ENCODE measurements at places on chromosomes 1 and 21.

DNA sequence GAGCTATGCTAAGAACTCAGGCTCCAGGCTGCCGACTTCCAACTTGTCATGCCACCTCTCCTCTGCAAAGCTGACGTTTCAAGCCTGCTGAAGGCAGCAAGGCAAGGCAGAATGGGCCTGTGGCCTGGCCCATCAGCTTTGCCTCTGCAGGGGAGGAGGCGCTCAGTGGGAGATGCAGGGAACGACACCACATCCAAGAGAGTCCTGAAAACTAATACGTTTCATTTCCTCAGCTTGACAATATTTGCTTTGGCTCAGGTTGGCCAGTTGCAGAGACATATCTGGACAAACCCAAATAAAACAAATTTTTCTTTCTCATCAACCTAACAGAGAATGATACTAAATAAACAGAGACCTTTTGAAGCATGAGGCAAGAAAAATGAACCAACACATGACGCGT is 35.3 kb downstream of the BEND5 start:
- DNase-seq, result no peak

- no peak for DNase-seq
Observed at GRCh38 chr1:243473227-243474135, 217.6 kb downstream of the SDCCAG8 start.

DNA sequence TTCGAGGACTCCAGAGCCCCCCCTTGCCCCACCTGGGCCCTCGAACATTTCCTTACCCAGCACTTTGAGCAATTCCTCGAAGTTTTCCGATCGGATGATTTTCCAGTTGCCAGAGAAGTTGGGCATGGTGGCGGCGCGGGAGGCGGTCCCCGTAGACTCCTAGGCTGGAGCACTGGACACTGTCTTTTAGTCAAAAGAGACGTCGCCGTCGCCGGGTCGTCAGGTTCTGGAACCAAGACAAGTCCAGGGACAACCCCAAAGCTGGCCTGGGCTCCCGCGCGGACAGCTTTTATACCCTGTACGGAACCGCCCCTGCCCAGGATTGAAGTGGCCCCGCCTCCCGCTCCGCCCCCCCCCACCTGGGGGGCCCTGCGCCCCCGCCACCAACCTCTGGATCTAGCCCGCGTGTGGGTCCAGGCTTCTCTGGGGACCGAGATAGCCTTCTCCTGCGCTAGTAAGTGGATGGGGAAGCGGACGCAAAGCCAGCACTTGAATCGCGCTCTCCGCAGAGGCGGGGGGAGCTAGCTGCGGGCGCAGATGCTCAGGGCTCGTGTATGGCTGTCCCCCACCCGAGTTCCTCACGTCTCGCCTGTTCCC is at the start of gene CRABP2:
Gene CRABP2 (minus strand): TSS at position 263 of the 597 bp plus-strand sequence. CDS start 137 bp downstream, at position 126.
- no peak for DNase-seq

- no peak for DNase-seq
Observed at GRCh38 chr1:90413519-90413918, 303.6 kb downstream of the BARHL2 start.

DNA sequence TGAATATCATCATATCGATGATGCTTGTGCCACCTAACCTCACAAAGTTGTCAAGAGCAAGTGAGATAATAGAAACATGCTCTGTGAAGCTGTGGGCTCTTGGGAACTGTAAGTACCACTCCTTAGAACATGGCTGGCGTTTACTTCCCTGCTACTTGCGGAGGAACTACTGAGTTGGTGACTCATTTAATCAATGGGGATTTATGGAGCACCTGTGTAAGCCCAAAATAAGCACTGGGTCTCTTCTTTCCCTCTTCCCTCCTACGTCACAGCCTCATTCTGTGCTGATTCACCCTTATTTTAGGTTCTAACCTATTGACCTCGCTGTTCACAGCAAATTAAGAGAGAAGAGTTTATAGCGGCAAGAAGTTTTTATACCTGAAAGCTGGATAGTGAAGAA is 52.9 kb downstream of the PRDM2 start:
- no peak for DNase-seq

GRCh38 chr1:58768971-58769808 is 14.7 kb downstream of the JUN start:
- DNase-seq, result peak; percentile 66

GRCh38 chr1:204398197-204399125 is 13.2 kb downstream of the PPP1R15B start:
- peak; percentile 70 for DNase-seq

- DNase-seq, result no peak
Observed at GRCh38 chr21:32819694-32820093, 48.1 kb upstream of the PAXBP1 start.

- DNase-seq, result no peak
Observed at GRCh38 chr1:56948403-56949023, 17.3 kb downstream of the C8B start.

GRCh38 chr1:227227761-227228160 is 90.5 kb downstream of the CDC42BPA start:
- no peak for DNase-seq

DNA sequence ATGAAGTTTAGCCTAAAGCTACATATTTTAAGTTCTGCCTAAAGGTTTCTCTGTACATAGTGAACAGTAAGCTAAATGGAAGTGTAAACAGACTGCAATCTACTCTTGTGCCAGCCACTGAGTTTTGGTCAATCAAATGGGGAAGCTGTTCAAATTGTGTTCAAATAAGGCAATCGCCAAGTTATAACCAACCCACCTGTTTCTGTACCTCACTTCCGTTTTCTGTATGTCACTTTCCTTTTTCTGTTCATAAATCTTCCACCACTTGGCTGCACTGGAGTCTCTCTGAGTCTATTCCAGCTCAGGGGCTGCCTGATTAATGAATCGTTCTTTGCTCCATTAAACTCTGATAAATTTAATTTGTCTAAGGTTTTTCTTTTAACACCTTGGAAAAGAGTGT is 10.8 kb upstream of the THEM4 start:
- DNase-seq, result no peak

GRCh38 chr1:3531928-3532327 is 77.5 kb downstream of the ARHGEF16 start:
- DNase-seq, result no peak

GRCh38 chr1:167782946-167783345 is 61.2 kb downstream of the MPZL1 start:
- no peak for DNase-seq

GRCh38 chr1:150613061-150613920 is 16.1 kb downstream of the ENSA start:
- DNase-seq, result peak; percentile 15

DNA sequence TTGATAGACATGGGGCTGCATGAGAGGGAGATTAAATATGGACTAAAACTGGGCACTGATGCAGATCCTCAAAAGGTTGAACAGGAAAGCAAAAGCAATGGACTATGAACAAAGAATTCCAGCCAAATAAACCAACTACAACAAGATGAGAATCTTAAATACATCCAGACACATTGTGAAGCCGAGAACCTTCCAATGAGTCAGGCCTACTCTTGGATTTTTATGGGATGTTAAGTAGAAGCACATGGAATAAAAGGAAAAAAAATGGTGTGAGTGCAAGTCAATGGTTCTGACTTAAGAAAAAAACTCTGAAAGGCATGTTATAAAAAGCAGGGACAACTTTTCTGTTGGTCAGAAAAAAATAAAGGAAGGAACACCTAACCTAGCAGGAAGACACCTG is 227.2 kb downstream of the DPYD start:
- DNase-seq, result no peak

DNA sequence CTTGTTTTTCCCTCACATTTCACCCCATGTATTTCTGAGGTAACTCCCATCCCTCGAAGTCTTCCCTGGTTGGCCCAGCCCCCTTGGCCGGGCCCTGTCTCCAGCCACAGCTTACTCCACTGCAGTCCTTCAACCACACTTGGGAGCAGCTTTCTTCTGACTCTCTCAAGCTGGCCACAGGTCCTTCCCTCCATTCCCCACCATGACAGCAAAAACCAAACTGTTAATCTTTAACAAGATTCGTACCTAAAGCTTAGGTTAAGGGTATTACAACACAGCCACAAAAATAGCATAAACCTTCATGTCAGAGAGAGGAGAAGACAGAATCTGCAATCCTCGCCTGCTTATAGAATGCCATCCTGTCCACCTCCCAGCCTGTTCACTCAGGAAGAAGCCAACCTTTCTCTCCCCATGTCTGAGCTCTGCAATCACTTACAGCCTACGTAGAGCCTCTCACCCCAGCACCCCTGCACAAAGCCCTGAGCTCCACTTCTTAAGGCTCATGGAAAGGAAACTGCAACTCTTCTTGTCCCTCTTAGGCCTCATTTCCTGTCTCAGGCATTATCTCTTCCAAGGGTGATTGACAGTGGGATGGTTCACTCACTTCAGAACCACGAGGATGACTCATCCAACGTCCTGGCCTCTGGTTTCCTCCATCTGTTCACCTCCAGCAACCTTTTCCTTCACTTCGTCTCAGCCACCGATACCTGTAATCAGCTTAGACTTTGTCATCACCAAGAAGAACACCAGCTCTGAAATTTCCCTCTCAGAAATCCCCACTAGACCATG is 72.8 kb downstream of the CD2 start:
- DNase-seq, result no peak

GRCh38 chr21:22885079-22885478 is 1886.9 kb downstream of the NCAM2 start:
- no peak for DNase-seq

DNA sequence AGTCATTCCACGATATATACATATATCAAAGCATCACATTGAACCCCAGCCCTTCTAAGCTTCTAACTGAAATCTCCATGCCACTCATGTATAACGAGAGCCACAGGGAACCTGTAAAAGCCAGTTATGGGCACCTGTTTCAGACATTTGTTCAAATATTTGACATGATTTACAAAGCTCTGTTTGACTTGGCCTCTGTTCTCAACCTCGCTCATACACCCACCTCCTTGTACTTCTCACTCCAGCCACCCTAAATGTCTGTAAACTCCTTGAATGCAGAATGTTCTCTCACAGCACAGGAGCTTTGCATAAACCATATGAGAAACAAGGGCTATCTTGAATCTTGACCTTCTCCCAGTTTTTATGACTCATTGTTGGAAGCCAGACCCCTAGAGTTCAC is 36.9 kb upstream of the CD2 start:
- DNase-seq, result no peak

Data from midbrain (tissue), 1 donor.